Mesenteric fat pad (tissue), 1 donor: ENCODE measurements at places on chromosomes 2 and 18. TPM values are rescaled to one million over a fixed set of nuclear protein-coding genes. Genes with fewer than 3 reads are reported as not detected.

The EVX2 gene
- total RNA-seq: not detected

The LONRF2 gene
- 5.9 TPM for total RNA-seq

The CLASP1 gene
- total RNA-seq: 64.4 TPM

The TCF23 gene
- 0.48 TPM for total RNA-seq

The TMEM178A gene
- total RNA-seq: 1.5 TPM

The KLHL29 gene
- total RNA-seq: 23.6 TPM

The CDC42EP3 gene
- 47.6 TPM for total RNA-seq

The ARHGEF4 gene
- 9.4 TPM for total RNA-seq

The IMP4 gene
- 104 TPM for total RNA-seq

The FAP gene
- 24.7 TPM for total RNA-seq

The TFPI gene
- 66.8 TPM for total RNA-seq

The ITPRIPL1 gene
- total RNA-seq: 3.1 TPM

The ATP6V1C2 gene
- 1.4 TPM for total RNA-seq

The ARHGAP25 gene
- 15.6 TPM for total RNA-seq

The C2orf76 gene
- 12.5 TPM for total RNA-seq

The EFR3B gene
- total RNA-seq: 2.0 TPM

The FZD7 gene
- 7.8 TPM for total RNA-seq

The SLC38A11 gene
- 1.1 TPM for total RNA-seq

The PSMA8 gene
- not detected for total RNA-seq

The CMPK2 gene
- total RNA-seq: 8.7 TPM

The GNLY gene
- total RNA-seq: 3.7 TPM

The CCDC121 gene
- total RNA-seq: 2.2 TPM

The LIMS4 gene
- 4.9 TPM for total RNA-seq

The CNRIP1 gene
- total RNA-seq: 31.6 TPM

The DSEL gene
- total RNA-seq: 19.8 TPM

The SPP2 gene
- total RNA-seq: not detected

The CELF4 gene
- 0.39 TPM for total RNA-seq

The CCDC74B gene
- 0.64 TPM for total RNA-seq

The RIT2 gene
- not detected for total RNA-seq

The ASPRV1 gene
- 1.1 TPM for total RNA-seq

The CD226 gene
- 1.4 TPM for total RNA-seq

The RGPD4 gene
- not detected for total RNA-seq

The ZNF2 gene
- total RNA-seq: 2.6 TPM

The TTC27 gene
- 19.1 TPM for total RNA-seq

The ANKZF1 gene
- total RNA-seq: 15.9 TPM

The G6PC2 gene
- total RNA-seq: 0.35 TPM

The CDK5R2 gene
- total RNA-seq: not detected

The MOCOS gene
- 5.8 TPM for total RNA-seq
